ENCODE measurements at places on chromosomes 5 and 9.

GRCh38 chr9:72356041-72356582 lies 8.9 kb downstream of the ZFAND5 start:
- no peak for DNase-seq

GRCh38 chr5:179234563-179235135 lies 110.6 kb downstream of the ADAMTS2 start:
- DNase-seq, result no peak

DNA sequence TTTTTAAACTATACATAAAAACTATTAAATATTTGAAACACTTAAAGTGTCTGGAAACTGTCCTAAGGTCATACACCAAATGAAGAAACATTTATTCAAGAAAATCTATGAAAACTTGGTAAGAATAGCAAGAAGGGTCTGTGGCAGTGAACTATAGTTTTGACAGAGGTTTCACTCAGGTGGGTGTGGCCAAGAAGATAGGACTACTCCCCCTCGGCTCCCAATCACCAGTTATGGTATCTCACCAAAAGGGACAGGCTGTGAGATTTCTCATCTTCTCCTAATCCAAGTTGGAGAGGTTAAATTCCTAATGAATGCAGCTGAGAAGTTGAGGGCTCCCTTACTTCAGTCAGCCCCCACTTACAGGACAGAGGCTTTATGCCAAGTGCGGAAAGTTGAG lies 2.9 kb downstream of the ARSK start:
- DNase-seq, result no peak

DNA sequence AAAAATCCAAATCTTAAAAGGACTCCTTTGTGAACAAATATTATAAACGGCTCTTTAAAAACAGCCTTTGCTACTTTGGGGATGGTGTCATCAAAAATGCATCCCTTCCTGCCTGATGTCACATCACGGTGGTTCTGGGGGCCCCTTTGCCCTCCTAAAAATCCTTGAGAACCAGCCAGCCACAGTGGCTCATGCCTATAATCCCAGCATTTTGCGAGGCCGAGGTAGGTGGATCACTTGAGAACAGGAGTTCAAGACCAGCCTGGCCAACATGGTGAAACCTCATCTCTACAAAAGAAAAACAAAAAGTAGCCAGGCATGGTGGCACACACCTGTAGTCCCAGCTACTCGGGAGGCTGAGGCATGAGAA lies 43.9 kb downstream of the FNBP1 start:
- no peak for DNase-seq

GRCh38 chr5:154829589-154830218 lies 20.7 kb downstream of the FAXDC2 start:
- DNase-seq, result no peak

- DNase-seq, result no peak
These were observed 98.5 kb downstream of the ZCCHC7 start for GRCh38 chr9:37218800-37219425.

DNA sequence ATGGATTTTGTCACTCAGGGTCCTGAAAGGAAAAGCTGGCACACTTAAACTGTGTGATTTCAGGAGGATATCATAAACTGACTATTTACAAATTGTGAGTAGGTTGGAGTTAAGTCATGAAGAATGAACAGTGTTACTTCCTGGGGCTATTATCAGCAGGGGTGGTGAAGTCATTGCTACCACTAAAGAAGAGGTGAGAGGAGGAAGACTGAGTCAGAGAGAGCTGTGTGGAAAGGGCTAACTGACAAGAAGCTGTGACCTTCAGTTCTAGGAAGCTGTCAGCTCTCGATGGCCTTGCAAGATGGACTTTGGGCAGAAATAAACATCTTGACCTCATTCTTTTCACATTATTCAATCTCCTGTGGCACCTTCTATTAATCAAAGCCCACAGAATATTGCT lies 72.3 kb upstream of the STARD4 start:
- no peak for DNase-seq

GRCh38 chr5:18152671-18153070 lies 518.4 kb downstream of the TAF11L14 start:
- no peak for DNase-seq

DNA sequence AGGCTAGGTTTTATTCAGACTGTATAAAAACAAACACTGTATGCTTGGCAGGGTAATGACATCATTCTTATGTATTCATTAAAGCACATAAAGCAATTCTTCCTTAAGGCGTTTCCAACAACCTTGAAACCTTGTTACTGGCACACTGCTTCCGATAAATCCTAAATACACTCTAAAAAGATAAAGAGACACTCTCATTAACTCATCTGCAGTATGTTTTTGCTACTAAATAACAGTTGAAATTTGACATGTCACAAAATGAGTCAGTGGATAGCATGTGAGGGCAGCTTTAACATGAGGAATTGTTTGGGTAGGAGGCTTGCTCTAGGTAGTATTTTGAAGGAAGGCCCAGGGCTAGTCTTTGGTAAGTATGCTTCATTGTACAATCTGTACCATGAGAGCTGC lies 13.7 kb downstream of the YIPF5 start:
- no peak for DNase-seq

DNA sequence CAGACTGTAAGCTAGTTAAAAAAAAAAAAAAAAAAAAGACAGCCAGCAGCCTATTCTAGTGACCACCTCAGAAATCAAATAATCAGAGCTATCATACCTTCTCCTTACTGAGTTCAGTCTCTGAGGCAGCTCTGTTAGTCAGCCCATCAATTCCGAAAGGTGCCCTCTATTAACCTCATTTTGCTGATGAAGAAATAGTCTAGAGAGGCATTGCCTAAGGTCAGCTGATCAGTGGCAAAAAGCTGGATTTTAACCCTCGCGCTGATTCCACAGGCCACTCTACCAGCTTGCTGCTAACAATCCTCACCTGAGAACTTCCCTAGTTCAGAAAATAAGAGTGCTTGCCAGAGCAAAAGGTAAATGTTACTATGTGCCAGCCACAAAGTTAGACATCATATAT lies 172.0 kb downstream of the DENND1A start:
- DNase-seq, result no peak

DNA sequence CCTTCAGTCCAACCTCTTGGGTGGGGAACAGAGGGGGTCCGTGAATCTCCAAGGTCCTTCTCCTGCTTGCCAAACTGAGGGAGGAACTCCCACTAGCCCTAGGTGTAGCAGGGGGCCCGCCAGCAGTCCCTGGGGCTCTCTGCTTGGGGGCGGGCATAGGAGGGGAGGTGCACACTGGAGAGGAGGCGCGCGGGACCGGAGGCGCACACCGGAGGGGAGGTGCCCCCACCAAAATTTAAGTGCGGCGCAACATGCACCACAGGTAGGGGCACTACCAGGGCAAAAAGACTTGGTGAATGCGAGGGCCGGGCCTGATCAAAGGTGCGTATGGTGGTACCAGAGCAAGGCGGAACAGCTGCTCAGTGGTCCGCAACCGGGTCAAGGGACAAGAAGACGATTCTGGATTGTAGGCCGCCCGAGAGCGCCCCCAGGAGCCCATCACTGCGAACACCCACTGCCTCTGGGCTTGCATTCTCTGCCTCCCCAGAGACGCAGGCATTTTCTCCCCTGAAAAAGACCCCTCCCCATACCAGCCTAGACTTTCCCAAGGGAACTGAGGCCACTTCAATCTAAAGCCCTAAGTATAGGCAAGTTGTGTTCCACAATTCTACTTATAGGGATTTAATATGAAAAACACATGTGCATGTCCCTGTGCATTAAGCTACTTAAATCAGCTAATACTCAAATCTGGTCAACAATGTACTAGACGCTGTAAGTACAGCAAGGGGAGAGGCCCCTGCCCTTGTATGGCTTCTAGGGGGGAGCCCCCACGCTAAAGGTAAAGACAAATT lies 50.6 kb downstream of the TGFBI start:
- DNase-seq, result no peak

DNA sequence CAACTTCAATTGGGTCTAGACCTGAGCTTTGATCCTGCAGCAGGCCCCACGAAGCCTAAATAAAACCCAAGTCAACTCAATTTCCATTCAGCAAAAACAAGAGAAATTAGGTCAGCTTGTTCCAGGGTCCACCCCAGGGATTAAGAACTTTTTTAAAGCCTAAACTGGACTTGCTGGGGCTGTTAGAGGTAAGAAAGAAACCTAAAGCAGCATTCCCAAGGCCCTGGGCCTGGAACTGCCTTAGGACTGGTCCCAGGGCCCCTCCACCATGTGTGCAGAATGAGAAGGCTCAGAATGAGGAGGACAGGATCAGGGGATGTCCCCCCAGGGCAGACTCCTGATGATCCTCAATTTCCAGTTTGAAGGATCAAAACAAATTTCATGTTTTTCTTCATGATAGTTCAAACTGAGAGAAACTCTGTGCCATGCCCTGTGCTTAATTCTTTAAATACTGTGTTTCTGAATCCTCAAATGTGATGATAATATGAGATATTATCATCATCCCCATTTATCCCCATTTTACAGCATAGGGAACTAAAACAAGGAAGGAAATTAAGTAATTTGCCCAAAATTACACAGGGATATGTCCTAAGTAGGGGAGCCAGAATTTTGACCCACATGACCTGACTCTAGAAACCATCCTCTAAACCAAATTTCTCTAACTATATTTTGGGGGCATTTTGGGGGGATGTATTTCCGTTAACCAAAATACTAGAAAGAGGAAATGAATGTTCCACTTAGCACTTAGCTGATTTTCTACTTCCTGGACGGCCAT lies 64.5 kb downstream of the DENND1A start:
- no peak for DNase-seq

GRCh38 chr9:4935001-4935672 lies 49.9 kb upstream of the JAK2 start:
- no peak for DNase-seq

Measured in activated CD8-positive, alpha-beta memory T cell treated with anti-CD3 and anti-CD28 coated beads for 1 hour (primary cell).